ENCODE measurements at places on chromosomes 5 and 9. TPM values are rescaled to one million over a fixed set of nuclear protein-coding genes. Genes with fewer than 3 reads are reported as not detected.

PCA3 gene
- not detected for total RNA-seq

DNA sequence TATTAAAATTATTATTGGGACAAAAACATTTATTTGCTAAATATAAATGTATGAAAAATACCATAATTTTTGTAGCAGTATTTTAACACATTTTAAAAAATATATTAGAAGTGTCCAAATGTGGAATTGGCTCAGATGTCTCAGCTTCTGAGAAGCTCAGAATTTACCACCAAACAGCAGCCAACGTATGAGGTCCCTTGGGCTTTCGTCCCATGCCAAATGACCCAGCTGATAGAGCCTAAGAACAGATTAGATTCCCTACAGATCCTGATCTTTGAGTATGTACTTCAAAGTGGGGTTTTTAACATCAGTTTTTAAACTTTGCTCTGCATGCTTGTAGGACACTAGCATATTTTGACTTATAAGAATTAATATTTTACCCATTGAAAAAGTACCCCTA is 77.3 kb upstream of the RPS23 start:
- DNase-seq: no peak
- no peaks in the 10 kb centered on the region for H3K36me3 ChIP-seq
- no peak overlapping the region for H3K27ac ChIP-seq
- no peak overlapping the region for H3K4me3 ChIP-seq
- H3K4me1 ChIP-seq: peaks cover 2% of the 10 kb centered on the region
- no peaks in the 10 kb centered on the region for H3K27me3 ChIP-seq

DNA sequence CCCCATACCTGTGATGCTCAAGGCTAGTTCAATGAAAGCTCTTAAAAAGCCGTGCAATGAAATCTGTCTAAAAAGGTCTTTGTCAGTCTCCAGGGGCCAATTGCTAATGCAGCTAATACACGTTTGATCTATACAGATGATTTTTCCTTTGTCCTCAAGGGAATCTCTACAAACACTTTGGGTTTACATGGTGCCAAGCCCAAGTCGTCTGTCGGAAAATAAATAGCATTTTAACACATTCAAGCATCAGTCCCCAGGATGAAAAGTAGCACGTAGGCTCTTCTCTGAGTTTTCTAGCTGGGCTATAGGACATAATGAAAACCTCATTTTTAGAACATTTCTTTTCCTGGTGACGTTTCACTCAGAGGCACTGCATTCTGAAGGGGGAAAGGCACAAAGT is 477.4 kb upstream of the WWC1 start:
- no peak overlapping the region for H3K27ac ChIP-seq
- DNase-seq: no peak
- no peaks in the 10 kb centered on the region for H3K36me3 ChIP-seq
- H3K4me1 ChIP-seq: no peaks in the 10 kb centered on the region
- no peak overlapping the region for H3K4me3 ChIP-seq

CCL27 gene
- total RNA-seq: not detected

- no peak for DNase-seq
- H3K4me3 ChIP-seq: no peak overlapping the region
- H3K36me3 ChIP-seq: no peaks in the 10 kb centered on the region
- no peak overlapping the region for H3K27ac ChIP-seq
Measured at GRCh38 chr9:130990978-130991777, 17.8 kb upstream of the LAMC3 start.

DNA sequence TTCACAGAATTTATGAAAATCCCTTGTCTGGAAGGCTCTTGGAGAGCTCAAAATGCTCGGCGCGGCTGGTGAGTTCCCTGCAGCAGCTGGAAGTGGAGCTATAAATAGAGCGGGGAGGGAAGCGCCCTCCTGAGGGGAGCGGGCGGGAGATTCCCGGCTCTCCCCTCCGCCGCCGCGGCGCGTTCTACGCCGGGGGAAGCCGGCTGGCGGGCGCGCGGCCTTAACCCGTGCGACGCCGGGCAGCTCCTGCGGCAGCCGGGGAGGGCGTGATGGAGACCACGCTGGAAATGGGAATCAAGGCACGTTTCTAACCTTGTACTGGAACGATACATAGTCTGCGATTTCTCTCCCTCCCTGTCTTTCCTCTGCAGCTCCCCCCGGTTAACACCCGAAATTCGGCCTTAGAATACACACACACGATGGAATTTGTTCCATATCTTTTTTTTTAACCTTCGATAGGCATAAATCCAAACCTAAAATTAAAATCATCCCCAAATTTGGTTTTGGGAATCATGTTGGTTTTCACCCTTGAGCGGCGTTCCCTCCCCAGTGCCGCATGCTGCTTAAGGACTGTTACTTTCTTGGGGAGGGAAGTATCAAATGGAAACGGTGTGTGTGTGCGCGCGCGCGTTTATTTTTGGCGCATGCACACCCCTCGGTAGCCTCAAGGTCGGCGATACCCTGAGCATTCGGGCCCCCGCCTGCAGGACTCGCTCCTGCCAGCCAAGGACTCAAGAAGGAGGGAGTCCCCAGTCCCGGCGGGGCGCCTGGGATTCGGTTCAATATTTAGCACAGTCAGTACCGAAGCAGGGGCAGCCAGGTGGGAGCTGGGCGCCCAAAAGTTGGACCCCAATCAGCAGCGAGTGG is 306.3 kb upstream of the KCNN2 start:
- no peak overlapping the region for H3K27ac ChIP-seq
- H3K4me3 ChIP-seq: peak overlapping the region; percentile 21
- peaks cover 3% of the 10 kb centered on the region for H3K4me1 ChIP-seq
- H3K36me3 ChIP-seq: no peaks in the 10 kb centered on the region
- H3K27me3 ChIP-seq: no peaks in the 10 kb centered on the region
- peak; percentile 60 for DNase-seq

BAAT gene
- total RNA-seq: not detected

CFAP77 gene
- 0.37 TPM for total RNA-seq

DNA sequence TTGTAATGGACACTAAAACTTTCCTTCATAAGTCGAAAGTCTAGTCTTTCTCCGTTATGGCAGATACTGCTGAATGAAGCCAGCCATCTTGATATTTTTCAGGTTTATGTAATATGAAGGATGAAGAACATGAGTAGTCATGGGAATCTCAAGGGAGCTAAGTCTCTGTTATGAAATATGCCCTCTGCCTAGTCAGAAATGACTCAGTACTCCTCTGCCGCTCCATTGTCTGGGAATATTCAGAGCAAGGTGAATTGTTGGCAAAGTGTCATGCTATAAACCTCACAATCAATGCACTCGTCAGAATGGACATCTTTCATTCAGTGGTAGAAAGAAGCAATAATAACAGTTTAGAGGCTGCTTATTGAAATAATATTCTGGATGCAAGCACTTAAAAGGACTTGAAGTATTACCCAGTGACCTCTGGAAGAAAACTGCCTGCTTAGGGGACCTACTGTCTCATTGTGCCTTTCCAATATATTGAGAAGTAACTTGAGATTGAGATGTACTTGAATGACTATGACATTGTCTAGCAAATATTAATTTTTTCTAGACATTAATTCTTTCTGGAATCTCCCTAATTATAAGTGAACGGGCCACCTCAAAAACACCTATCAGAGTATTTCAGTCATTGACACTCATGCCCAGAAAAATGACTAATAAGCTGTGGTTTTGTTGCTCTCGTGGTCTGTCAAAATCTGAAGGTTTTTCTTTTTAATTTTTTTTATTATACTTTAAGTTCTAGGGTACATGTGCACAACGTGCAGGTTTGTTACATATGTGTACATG is 1011.5 kb upstream of the ACO1 start:
- no peak for DNase-seq
- no peaks in the 10 kb centered on the region for H3K27me3 ChIP-seq
- no peak overlapping the region for H3K27ac ChIP-seq
- no peaks in the 10 kb centered on the region for H3K4me1 ChIP-seq
- no peak overlapping the region for H3K4me3 ChIP-seq

GRCh38 chr5:159057996-159058395 is 41.7 kb downstream of the EBF1 start:
- no peak overlapping the region for H3K27ac ChIP-seq
- no peak overlapping the region for H3K4me3 ChIP-seq
- H3K27me3 ChIP-seq: no peaks in the 10 kb centered on the region
- H3K4me1 ChIP-seq: peaks cover 6% of the 10 kb centered on the region
- DNase-seq: no peak

GRCh38 chr5:145689235-145689634 is 145.9 kb downstream of the PRELID2 start:
- no peak overlapping the region for H3K27ac ChIP-seq
- H3K4me1 ChIP-seq: no peaks in the 10 kb centered on the region
- no peak for DNase-seq
- H3K27me3 ChIP-seq: no peaks in the 10 kb centered on the region
- no peaks in the 10 kb centered on the region for H3K36me3 ChIP-seq
- no peak overlapping the region for H3K4me3 ChIP-seq

- no peaks in the 10 kb centered on the region for H3K4me1 ChIP-seq
- DNase-seq: peak; percentile 41
Measured at GRCh38 chr5:147628058-147628895, 118.4 kb upstream of the DPYSL3 start.

- no peak overlapping the region for H3K4me3 ChIP-seq
- DNase-seq: no peak
- no peaks in the 10 kb centered on the region for H3K27me3 ChIP-seq
- H3K4me1 ChIP-seq: peaks cover 27% of the 10 kb centered on the region
- H3K27ac ChIP-seq: no peak overlapping the region
- no peaks in the 10 kb centered on the region for H3K36me3 ChIP-seq
Measured at GRCh38 chr9:97521576-97522333, 20.3 kb downstream of the TMOD1 start.

- no peak overlapping the region for H3K4me3 ChIP-seq
- no peak for DNase-seq
- peaks cover 10% of the 10 kb centered on the region for H3K4me1 ChIP-seq
- no peaks in the 10 kb centered on the region for H3K36me3 ChIP-seq
Measured at GRCh38 chr5:6452622-6453504, 4.2 kb downstream of the UBE2QL1 start.

PTGDS gene
- 105 TPM for total RNA-seq

DNA sequence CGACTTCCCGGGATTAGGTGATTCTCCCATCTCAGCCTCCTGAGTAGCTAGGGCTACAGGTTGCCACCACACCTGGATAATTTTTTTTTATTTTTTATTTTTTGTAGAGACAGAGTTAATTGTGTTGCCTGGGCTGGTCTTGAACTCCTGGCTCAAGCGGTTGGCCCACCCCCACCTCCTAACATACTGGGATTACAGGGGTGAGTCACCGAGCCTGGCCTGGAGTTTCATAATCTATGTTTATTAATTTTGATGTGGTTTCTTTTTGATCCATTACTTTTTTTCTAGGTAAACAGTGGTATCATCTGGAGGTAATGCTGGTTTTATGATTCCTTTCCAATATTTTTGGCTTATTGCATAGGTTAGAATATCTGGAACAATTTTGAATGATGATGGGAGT is 54.2 kb downstream of the KIAA1958 start:
- H3K27ac ChIP-seq: no peak overlapping the region
- H3K36me3 ChIP-seq: no peaks in the 10 kb centered on the region
- H3K4me1 ChIP-seq: peaks cover 7% of the 10 kb centered on the region
- H3K27me3 ChIP-seq: no peaks in the 10 kb centered on the region

- no peaks in the 10 kb centered on the region for H3K36me3 ChIP-seq
- no peaks in the 10 kb centered on the region for H3K27me3 ChIP-seq
- H3K4me3 ChIP-seq: no peak overlapping the region
- H3K27ac ChIP-seq: no peak overlapping the region
- no peaks in the 10 kb centered on the region for H3K4me1 ChIP-seq
- no peak for DNase-seq
Measured at GRCh38 chr5:133425222-133425621, 187.1 kb downstream of the FSTL4 start.

DNA sequence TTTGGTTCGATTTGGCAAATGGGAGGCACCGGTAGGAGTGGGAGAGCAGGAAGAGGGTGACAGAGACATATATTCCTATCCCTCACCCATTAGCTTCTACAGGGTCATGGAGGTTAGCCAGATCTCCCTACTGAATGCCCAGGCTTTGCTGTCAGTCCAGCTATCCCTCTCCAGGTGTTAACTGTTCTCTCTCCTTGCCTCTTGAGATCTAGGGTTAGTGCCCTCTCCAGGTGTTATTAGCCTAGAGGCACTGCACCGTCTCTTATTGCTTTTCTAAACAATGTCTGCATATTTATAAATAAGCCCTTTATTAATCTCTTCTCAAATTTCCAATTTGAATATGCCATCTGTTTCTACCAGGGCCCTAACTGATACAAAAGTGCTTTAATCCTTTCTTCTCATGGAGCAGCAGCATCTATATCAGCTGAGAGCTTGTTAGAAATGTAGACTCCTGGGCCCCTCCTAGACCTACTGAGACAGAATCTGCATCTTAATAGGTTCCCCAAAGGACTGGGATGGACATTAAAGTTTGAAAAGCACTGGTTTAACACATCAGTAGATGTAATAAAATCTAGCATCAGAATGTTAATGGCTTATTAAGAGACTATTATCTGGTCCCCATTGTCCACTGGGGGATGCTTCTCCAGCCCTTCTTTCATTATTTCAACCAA is 322.5 kb upstream of the SLC24A2 start:
- no peak for DNase-seq
- H3K36me3 ChIP-seq: no peaks in the 10 kb centered on the region

GRCh38 chr5:173473288-173473687 is 143.2 kb downstream of the BOD1 start:
- no peak for DNase-seq
- H3K4me3 ChIP-seq: no peak overlapping the region
- H3K27me3 ChIP-seq: no peaks in the 10 kb centered on the region
- H3K4me1 ChIP-seq: peaks cover 2% of the 10 kb centered on the region
- H3K36me3 ChIP-seq: no peaks in the 10 kb centered on the region

TRPM6 gene
- total RNA-seq: 0.25 TPM

GRCh38 chr9:109253637-109254284 is 67.1 kb downstream of the EPB41L4B start:
- no peaks in the 10 kb centered on the region for H3K36me3 ChIP-seq
- no peaks in the 10 kb centered on the region for H3K27me3 ChIP-seq
- no peak overlapping the region for H3K4me3 ChIP-seq
- peaks cover 23% of the 10 kb centered on the region for H3K4me1 ChIP-seq
- DNase-seq: no peak
- peak overlapping the region; percentile 18 for H3K27ac ChIP-seq

DNA sequence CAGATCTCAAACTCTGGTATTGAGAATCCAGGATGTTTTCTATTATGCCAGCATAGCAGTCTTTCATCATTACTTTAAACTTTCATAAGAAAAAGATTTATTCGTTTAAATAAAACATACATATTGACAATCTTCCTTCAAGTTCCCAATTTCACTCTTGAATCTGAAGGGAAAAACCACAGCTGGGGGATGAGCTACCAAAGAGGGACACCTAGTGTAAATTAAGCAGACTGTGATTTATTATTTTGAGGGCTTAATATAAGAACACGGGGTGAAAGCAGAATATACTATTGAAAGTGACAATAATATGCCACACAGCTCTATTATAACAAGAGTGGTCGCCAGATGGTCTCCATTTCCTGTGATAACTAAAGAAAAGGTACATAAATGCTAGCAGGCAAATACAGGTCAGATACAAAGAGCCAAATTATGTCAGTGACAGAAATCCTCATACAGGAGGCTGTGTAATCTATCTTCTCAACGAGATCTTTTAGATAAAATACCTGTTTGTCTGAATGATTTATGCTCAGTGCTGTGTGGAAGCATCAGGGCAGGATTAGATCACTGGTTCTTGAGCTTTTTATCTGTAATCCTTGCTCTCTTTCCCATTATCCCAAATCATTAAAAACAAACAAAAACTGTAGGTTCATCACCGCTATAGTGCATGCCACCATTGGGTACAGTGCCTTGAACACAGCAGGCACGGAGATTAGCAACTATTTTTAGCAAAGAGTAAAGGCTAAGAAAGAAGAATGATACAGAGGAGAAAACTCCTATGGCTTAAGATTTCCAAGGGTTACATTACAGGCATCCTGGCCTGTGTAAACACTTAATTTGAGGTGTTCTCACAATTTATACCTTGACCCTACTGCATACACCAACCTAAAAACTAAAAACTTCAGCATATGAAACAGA is 116.6 kb downstream of the DROSHA start:
- no peaks in the 10 kb centered on the region for H3K27me3 ChIP-seq
- no peak overlapping the region for H3K4me3 ChIP-seq
- DNase-seq: no peak
- no peaks in the 10 kb centered on the region for H3K4me1 ChIP-seq
